ENCODE measurements at places on chromosomes 5 and 9.

- DNase-seq = no peak
Observed at GRCh38 chr9:9214066-9214465, 1398.7 kb downstream of the PTPRD start.

DNA sequence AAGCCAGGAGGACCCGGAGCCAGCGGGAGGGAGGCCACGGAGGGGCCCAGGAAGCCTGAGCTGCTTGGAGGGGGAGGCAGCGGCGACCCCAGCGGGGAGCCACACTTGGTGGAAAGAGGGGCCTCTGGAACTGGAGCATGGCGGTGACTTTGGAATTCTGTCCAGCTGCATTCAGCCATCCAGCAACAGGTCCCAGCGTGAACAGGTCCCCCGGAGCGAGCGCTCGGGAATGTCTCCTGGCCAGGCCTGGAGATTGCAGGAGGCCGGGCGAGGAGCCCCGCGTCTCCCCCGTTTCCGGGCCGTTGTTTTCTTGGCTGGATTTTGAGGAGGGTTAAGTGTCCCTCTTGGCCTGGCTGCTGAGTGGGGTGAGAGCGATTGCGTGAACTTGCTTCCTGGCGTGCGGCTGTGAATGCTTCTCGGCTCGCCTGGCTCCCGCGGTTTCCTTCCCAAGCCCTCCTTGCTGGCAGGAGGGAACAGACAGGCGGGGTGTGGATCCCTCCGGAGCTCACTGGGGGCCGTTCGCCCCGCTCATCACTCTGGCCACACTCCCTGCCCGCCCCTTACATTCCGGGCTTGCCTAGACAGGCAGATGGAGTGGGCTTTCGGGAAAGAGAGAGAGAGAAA is 125.3 kb upstream of the IRX4 start:
- DNase-seq = no peak

DNA sequence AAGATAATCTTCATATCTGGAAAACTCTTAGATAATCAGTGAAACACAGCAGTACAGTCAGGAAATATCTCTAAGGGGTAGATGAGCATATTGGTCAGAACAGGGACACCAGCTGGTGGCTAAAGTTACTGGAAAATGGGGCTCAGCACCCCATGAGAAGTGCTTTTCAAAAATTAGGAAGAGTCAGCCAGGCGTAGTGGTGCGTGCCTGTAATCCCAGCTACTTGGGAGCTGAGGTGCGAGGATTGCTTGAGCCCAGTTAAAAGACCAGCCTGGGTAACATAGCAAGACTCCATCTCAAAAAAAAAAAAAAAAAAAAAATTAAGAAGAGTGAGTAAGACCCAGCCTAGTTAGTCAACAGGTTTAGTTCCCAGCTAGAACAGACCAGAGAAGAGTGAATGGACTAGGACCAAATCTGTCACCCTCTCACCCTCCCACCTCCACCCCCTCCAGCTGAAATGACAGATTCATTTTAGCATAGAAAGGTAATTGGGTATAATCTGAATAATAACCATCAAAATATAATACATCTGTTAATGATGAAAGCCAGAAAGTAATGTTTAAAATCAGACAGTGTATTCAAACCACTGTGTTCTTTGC is 120.9 kb downstream of the CDC42SE2 start:
- no peak for DNase-seq

- no peak for DNase-seq
Observed at GRCh38 chr5:112711436-112711835, 26.2 kb upstream of the APC start.

GRCh38 chr5:5139336-5139776 is 774 bp upstream of the ADAMTS16 start:
- no peak for DNase-seq

- no peak for DNase-seq
Observed at GRCh38 chr5:178940569-178941360, at the start of gene ZNF454. Gene ZNF454 (plus strand): TSS chr5:178941198. CDS start chr5:178942792, 1,594 bp downstream.

All from stimulated activated CD4-positive, alpha-beta T cell treated with anti-CD3 and anti-CD28 coated beads, TNF-alpha, amount 100 ng/mL, for 4 hours (primary cell).